ENCODE measurements at places on chromosomes 1 and 21. TPM values are rescaled to one million over a fixed set of nuclear protein-coding genes. Genes with fewer than 3 reads are reported as not detected.

GRCh38 chr21:42970946-42971653 is 3.3 kb upstream of the PKNOX1 start:
- H3K36me3 ChIP-seq, result no peaks in the 10 kb centered on the region
- no peak for DNase-seq

DNA sequence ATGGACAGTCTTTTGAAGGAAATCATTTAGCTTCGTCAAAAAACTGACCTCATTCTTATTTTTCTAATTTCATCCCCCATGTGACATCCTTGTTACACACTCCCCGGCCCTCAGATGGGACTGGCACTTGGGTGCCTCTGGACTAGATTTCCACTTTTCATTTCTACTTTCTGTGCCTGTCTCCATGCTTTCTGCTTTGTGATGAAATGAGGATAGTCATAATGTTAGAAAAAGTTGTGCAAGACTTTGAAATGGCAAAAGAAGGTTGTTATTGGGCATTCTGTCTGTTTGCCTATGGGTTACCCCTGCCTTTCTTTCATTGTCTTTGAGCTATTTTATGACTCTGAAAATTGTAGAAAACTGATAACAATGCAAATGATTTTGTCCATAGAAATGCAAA is 54.9 kb downstream of the MDM4 start:
- H3K27me3 ChIP-seq, result no peaks in the 10 kb centered on the region
- H3K36me3 ChIP-seq, result peaks cover 11% of the 10 kb centered on the region
- H3K27ac ChIP-seq, result no peak overlapping the region
- peaks cover 14% of the 10 kb centered on the region for H3K4me1 ChIP-seq
- no peak overlapping the region for H3K4me3 ChIP-seq
- no peak for DNase-seq

DNA sequence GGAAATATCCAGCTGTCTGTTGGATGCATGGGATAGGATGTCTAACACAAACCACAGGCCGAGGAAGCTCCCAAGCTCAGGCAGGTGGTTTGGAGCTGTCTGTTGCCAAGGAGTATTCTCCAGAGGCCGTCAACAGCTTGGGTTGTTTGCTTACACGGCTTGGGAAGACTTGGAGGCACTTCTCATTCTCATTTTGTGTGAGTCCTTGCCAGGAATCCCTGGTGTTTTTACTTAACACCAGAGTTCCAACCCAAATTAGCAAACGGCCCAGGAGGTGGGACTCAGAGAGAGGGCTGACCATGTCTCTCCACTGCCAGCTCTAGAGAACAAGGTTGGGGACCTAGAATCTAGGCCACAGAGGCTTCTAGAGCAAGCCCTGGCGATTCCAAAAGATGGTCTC is 72.7 kb upstream of the FAM20B start:
- H3K4me3 ChIP-seq, result no peak overlapping the region
- no peaks in the 10 kb centered on the region for H3K4me1 ChIP-seq
- H3K27me3 ChIP-seq, result peaks cover 3% of the 10 kb centered on the region
- H3K36me3 ChIP-seq, result no peaks in the 10 kb centered on the region
- H3K27ac ChIP-seq, result no peak overlapping the region

The DCST1 gene
- total RNA-seq, result not detected
